ENCODE measurements at places on chromosomes 13 and 19.

- no peak for DNase-seq
Measured at GRCh38 chr13:72205773-72206172, 338.8 kb upstream of the DACH1 start.

- no peak for DNase-seq
Measured at GRCh38 chr19:42272989-42273406, 3.9 kb downstream of the CIC start.

DNA sequence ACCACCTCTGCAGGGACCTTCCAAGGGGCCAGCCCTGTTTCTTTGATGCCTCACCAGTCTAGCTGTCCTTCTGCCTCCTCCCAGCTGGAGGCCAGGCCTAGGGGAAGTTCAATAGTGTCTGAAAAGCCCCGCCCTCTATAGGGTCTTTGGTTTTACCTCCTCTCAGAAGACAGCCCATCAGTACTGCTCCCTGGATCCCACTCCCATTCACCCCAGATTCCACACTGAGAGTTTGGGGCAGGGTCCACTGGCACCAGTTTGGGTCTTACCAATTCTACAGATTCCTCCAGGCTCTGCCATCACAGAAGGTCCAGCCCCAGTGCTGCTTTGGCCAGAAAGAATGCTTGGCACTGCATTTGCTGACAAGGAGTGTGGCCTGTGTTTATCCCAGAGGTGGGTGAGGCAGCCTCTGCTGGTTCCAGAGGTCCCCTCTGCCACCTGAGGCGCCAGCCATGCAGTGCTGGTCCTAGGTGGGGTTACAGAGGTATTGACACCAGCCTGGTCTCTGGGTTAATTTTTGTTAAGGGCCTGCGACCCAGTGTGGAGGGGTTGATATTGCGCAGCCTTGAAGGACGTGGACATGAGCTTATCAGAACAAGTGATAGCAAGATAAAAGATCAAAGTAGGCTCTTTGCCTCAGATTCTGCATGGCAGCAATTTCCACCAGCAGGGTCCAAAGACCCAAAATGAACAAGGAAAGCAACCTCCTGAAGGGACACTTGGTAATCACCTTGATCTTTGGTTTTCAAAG is 41.4 kb upstream of the IGSF23 start:
- no peak for DNase-seq

- DNase-seq: no peak
Measured at GRCh38 chr19:6020166-6020882, 42.4 kb upstream of the RANBP3 start.

- peak; percentile 23 for DNase-seq
Measured at GRCh38 chr13:59746291-59746962, 417.3 kb downstream of the DIAPH3 start.

- no peak for DNase-seq
Measured at GRCh38 chr13:75216038-75216437, 265.9 kb downstream of the TBC1D4 start.

DNA sequence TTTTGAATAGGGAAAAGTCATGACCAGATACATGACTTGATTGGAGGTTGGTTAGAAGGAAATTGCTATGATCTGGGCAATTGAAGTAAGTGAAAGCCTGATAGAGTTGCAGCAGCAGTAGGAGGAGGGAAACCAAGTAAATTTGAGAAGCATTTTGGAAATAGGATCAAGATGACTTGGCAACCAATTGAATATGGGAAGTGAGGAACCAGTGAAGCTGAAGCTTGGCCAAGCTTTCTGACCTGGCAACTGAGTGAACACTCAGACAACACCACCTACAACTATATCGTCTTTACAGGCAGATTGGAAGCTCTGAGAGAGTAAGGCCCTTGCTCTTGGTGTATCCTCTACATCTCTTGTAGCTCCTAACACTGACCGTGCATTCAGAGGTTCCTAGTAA is 16.2 kb upstream of the KATNAL1 start:
- no peak for DNase-seq

GRCh38 chr19:54426291-54426931 is 11.1 kb downstream of the TTYH1 start:
- DNase-seq: no peak

GRCh38 chr13:113967729-113968462 is 6.0 kb downstream of the C13orf46 start:
- DNase-seq: no peak

DNA sequence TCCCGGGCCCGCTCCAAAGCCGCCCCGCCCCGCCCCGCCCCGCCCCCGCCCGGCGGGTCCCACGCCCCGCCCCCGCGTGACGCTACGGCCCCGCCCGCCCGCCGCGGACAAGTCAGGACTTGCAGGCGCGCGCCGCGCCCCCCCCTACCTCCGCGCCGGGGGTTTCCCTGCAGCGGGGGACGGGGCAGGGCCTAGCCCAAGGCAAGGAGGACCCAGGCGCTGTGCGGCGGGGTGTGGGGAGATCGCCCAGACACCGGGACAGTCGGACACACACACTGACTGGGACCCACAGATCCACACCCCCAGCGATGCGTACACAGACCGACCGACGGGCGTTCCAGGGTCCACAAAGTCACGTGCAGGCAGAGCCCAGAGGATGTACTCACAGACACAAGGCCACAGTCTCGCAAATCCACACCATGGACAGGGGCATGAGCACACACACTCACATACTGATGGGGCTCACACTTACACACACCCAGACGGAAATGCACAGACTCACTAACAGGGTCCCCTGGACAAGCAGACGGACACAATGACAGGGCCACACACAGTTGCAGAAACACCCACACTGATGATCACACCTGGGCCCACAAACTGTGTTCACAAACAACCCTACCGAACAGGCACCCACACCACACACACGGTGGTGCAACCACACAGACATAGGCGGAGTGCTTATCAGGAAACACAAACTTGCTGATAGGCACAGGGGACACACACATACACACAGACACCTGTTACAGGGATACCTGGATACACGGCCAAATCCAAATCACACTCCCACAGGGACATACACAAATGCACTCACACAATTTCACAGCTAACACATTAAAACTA is 436 bp upstream of the BBC3 start:
- no peak for DNase-seq

DNA sequence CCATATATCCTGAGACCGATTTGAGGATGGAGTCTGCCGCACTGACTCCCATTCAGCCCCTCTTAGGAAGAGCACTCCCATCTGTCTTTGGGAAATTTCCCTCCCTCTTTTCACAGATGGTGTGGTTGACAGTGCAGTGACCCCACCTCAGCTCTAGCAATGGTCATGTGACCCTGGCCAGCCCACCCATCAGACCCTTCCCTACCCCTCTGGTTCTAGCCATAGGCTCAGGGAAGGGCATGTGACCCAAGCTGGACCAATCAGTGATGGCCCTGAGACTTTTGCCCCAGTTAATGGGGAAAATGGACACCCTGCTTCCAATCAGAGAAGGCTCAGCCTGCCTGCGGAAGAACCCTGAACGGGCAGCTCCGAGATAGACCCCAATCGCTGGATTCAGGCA is 26.3 kb downstream of the IL12RB1 start:
- no peak for DNase-seq

GRCh38 chr13:40096357-40096901 is 441.0 kb downstream of the COG6 start:
- DNase-seq: no peak

GRCh38 chr13:61466280-61466679 is 50.6 kb upstream of the PCDH20 start:
- no peak for DNase-seq

GRCh38 chr13:50679321-50679720 is 164.2 kb downstream of the DLEU7 start:
- no peak for DNase-seq

DNA sequence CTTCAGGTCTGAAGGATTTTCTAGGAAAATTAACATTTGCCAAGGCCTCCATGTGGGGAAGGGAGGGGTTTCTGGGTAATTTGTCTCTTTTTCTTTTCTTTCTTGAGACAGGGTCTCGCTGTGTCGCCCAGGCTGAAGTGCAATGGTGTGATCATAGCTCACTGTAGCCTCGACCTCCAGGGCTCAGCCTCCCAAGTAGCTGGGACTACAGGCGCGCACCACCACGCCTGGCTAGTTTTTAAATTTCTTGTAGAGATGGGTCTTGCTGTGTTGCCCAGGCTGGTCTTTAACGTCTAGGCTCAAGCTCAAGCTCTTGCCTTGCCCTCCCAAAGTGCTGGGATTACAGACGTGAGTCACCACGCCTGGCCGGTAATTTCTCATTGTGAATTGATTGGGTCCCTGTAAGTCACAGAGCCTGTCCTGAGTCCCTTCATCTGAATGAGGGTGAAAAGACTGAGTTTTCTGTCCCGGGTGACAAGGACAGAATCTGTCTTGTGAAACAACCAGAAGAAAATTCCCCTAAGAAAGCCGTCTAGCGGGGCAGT is 10.0 kb upstream of the SPC24 start:
- no peak for DNase-seq

GRCh38 chr19:16284505-16284904 is 40.1 kb upstream of the KLF2 start:
- no peak for DNase-seq

DNA sequence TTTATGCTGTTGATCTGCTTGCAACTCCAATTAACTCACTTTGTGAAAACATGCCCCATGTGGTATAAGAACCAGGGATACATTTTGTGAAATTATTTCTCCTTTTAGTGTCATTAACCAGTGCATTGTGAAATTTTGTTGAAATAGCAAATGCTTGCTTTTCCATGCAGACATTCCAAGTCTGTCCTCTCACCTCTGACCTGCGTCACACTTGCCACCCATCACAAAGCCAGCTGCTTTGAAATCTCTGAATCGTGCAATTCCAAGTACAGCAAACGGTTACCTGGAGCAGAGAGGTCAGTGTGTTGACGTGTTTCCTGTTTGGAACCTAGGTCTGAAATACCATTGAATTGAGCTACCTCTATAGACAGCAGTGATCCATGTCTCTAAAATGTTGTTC is 4.9 kb upstream of the SLC25A15 start:
- no peak for DNase-seq

GRCh38 chr13:72864142-72865011 is 82.4 kb downstream of the PIBF1 start:
- peak; percentile 28 for DNase-seq

DNA sequence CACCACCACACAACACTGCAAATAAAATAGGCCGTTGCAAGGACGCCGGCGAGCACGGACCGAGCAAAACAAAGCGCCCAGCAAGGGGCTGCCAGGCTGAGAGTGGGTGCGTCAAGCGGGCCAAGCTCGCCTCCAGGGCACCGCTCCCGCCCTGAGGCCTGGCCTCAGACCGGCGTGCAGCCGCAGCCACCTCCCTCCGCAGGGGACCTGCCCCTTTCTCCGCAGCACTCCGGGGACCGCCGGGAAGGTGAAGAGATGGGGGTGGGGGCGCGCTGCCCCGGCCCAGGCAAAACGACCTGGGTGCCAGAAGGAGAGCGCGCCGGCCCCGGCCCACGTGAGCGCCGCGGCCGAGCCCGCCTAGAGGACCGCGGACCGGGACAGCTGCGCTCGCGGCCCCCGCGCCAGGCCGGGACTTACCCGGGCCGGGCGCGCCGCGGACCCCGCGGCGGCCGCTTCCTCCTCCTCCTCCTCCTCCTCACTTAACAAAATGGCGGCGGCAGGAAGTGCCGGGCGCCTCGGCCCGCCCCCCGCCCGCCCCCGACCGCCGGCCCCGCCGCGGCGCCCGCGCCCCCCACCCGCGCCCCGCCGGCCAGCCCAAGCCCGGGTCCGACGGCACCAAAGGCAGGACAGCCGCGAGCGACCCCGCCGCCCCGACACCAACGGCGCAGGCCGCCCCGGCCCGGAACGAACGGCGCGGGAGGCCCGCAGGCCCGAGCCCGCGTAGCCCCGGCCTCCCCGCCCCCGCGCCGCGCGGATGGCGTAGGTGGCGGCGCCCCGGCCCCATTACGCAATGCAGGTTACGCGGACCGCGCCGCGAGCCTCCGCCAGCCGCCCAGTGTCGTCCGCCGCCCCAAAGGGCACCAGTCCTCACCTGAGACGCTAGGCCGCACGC is 674 bp downstream of the BRD4 start:
- DNase-seq: no peak

GRCh38 chr19:20334760-20335159 is 167.7 kb downstream of the ZNF486 start:
- DNase-seq: no peak

DNA sequence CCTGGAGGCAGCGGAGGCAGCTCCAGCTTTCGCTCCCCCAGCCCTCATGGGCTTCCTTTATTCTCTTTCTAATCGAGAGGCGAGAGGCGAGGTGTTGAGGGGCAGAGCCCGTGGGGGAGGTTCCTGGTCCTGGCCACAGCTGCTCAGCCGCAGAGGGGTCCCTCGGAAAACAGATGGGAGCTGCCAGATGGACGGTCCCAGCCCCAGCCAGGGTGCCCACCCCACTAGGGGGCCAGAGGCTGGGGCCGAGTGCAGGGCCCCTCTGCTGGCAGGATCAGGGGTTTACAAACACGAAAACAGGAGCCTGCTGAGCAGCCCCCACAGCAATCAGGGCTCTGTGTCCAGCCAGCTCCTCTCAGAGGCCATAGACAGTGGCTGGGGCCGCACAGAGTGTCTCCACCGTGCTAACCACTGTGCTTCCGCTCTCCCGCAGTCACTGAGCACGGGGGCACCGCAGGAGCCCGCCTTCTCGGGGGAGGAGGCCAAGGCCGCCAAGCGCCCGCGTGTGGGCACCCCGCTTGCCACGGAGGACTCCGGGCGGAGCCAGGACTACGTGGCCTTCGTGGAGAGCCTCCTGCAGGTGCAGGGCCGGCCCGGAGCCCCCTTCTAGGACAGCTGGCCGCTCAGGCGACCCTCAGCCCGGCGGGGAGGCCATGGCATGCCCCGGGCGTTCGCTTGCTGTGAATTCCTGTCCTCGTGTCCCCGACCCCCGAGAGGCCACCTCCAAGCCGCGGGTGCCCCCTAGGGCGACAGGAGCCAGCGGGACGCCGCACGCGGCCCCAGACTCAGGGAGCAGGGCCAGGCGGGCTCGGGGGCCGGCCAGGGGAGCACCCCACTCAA is 182.2 kb downstream of the KDM4B start:
- DNase-seq: no peak

GRCh38 chr19:5369304-5369703 is 28.7 kb upstream of the PTPRS start:
- DNase-seq: no peak

GRCh38 chr19:13984186-13984585 is 21.9 kb downstream of the RFX1 start:
- no peak for DNase-seq

- DNase-seq: peak; percentile 12
Measured at GRCh38 chr13:34076943-34077703, 259.2 kb downstream of the RFC3 start.

- no peak for DNase-seq
Measured at GRCh38 chr13:73656863-73657262, 477.3 kb downstream of the KLF12 start.

DNA sequence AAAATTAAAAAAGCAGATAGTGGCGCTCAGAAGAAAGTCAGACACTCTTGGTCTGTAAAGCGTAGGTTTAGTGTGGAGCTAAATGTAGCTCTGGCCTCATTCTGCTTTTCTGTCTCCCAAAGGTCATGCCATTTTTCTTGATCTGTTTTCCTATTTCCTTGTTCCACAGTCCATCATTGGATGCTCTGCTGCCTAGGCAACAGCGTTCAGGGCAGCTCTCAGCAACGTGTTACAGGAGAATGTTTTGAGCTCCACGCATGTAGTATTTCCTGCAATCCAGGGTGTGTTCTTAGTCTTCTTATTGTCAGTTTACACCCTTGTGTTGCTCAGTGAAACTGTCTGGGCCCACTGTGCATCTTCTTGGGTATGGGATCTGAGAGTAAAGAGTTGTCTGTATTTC is 46.0 kb upstream of the PCDH8 start:
- no peak for DNase-seq

Measured in AG04449 (cell line).